ENCODE measurements at places on chromosomes 3 and 15. TPM values are rescaled to one million over a fixed set of nuclear protein-coding genes. Genes with fewer than 3 reads are reported as not detected.

RAB6B gene
- not detected for total RNA-seq

- DNase-seq = no peak
These were observed 4.6 kb downstream of the WDR93 start for GRCh38 chr15:89695198-89695597.

DNA sequence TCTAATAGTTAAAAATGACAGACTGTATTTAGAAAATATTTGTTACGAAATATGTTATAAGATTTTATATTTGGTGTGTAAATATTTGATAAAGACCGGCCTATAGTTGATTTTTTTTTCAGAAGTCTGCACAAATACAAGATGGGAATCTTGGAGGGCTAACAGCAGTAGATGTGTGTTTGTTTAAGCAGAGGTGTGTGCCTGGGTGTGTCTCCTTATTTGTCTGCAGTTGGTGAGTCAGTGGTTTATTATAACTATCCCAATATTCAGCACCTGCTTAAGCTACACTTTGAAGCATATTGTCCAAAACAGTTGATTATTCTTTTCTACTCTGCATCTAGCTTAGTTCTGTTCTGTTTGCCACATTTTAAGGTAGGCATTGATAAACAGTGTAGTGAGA lies 12.4 kb downstream of the GLCE start:
- DNase-seq = no peak

DNA sequence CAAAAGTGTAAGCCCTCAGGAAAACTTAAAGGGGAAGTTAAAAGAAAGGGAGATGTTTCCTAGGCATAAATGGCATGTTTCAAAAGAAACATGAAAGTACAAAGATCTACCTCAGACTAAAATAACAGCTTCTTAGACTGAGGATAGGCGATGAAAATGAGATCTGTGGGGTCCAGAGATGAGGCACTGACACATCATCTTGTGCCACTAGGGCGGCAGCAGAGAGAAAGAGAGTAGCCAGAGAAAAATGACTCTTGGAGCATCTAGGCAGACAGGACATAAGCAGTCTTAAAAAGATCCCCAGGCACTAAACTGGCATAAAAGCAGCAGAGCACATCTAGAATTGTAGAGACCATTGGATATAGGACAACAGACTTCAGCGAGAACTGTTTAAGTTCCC lies 42.5 kb upstream of the RFX7 start:
- DNase-seq = peak; percentile 7

GRCh38 chr3:78993375-78993774 lies 774.4 kb downstream of the ROBO1 start:
- no peak for DNase-seq

GRCh38 chr15:39690881-39691634 lies 91.6 kb downstream of the FSIP1 start:
- DNase-seq = no peak

DNA sequence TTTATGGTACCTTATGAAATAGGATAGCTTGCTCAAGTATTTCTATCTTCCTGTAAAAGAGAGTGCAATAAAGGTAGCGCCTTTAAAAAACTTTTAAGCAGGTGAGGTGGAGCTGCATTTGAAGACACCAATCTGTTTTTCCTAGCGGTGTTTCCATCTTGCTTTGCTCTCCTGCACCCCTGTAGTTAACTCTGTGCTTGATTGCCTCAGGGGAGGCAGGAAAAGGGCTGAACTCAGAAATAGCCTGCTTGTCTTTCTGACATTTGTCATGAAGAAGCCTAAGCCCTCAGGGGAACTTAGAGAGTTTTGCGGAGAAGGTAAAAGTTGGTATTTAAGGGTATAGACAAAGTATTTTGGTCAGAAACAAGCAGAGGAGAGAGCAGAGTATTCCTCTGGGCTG lies 63.0 kb upstream of the TPRG1 start:
- no peak for DNase-seq

DNA sequence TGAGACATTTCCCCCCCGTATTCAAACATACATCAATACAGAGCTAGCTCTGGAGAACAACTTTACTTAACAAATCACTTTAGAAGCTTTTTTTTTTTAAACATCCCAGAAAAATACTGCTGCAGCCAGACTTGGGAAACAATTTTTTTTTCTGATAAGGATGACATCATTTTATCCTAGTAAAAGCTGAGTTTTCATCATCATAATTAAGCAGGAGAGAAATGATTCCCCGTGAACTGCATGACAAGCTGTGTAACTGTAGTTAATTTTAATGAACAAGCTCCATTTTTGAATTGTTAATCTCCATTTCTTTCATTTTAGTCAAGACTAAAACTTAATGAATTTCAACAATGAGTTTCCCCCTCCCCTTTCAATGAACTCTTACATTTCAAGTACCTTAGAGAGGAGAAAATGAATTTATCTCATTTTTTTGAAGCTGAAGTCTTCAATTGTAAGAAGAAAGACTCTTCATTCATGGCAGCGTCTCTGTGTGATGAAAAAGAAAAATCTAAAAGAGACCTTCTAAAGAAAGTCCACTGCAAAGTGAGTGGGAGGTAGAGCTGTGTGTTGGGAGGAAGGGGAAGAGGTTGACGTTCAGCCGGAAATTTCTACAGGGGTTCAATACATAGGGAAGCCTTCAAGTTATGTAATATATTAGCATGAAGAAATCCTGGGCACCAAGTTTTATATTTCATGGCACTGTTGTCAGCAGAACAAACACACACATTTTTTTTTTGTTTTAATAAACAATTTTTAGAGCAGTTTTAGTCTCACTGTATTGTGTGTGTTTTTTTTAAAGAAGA lies 31.7 kb downstream of the HES1 start:
- no peak for DNase-seq

Data from OCI-LY7 (cell line).